Large intestine (tissue), 12 donors: ENCODE measurements at places on chromosomes 1 and 21.
A peak's percentile ranks its signal among the peaks of the same experiment; 100 is the strongest.

- DNase-seq: no peak
Measured at GRCh38 chr1:46096269-46097148, 35.9 kb downstream of the PIK3R3 start.

GRCh38 chr1:218573925-218574324, 228.8 kb downstream of the TGFB2 start:
- DNase-seq: no peak

DNA sequence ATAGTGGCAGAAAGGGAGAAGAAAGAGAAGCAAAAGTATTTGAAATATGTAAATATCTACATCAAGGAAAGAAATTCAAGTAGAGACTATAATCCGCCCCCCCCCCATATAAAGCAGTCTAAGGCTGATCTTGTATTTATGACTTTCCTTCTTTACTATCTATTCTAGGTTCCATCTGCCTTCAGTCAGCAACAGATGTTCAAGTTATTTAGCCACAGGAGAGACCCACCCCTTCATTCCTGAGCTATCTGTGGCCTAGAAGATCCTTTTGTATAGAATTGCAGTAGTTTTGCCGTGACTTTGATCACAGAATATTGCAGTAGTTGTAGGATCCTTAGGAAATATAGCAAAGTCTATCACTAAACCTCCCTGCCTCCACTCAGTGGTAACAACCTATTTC, 10.7 kb upstream of the BSDC1 start:
- no peak for DNase-seq

GRCh38 chr21:33387294-33387693, 15.9 kb upstream of the IFNGR2 start:
- DNase-seq: peak; percentile 79

DNA sequence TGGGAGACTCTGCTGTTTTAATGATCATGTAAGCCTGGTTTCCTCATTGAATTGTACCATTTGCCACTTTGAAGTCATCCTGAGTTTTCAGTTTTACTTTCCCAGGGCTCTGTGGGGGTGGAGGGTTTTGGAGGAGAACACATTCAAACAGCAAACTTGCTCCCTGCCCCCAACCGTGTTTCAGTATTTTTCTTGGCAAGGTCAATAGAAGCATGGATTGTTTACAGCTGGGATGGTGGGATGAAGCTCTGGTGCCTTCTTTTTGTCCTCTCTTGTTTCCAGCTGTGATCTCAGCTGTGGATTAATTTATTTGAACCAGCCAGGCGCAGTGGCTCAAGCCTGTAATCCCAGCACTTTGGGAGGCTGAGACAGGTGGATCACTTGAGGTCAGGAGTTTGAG, 54.3 kb upstream of the SERBP1 start:
- DNase-seq: no peak

DNA sequence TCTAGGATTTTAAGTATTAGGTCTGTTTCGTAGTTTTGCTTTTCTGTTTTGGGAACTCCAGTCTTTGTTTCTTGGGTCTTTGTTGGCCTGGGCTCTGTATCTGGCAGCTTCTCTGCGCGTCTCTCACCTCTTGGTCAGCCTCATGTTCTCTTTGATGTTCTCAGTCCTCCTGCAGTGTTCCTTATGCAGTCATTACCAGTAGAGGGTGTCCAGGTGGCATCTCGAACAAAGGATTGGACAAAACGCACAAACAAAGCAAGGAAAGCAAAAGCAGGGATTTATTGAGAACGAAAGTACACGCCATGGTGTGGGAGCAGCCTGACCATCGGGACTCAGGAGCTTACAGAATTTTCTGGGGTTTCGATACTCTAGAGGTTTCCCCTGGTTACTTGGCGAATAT, 133.7 kb upstream of the COL6A1 start:
- no peak for DNase-seq

- DNase-seq: no peak
Measured at GRCh38 chr1:210771131-210771530, 362.8 kb downstream of the KCNH1 start.

DNA sequence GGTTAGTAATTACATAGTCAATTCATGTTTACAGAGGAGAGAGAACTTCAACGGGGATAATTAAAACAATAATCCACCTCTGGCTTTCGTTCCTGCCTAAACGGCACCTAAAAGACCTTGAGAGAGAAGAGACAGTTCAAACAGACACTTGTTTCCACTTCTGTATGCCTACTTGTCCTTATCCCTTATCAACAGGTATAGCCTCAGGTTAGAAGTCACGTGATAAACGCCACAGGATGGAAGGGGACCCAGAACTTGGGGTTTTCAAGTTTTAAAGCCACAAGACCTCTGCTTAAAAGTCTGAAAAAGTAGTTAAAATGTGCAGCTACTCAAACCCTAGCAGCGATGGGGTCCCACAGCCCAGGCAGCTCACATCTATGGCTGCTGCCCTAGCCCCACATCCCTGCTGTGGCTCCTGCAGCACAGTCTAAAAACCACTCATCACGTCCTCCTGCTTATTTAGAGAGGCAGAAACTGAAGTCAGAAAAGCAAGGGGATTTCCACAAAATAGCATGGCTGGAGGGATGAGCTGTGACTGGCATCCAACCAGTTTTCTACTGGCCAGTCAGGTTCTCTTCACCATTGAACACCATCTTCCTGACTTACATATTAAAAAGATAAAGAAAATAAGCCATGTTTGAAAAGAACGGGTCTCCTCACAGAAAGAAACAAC, 51.2 kb upstream of the SEC16B start:
- no peak for DNase-seq

DNA sequence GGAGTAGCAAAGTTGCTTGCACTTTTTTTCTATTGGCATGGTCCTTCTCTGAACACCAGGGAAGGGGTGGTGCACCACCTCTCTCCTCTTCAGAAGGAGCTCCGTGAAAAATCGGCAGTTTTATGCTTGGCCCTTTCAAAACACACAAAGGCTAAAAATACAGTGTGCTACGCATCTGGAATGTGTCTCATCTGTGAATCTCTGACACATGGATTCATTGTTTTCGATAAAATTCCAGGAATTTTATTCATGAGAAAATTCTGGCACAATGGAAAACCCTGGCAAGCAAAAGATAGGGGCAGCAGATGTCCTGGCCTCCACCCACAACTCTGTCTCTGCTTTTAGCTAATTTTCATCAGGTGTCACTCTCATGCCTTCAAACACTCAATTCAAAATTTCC, 42.9 kb downstream of the ERG start:
- DNase-seq: no peak
